Activated CD4-positive, alpha-beta memory T cell treated with anti-CD3 and anti-CD28 coated beads for 36 hours (primary cell): ENCODE measurements at places on chromosomes 1 and 21.

DNA sequence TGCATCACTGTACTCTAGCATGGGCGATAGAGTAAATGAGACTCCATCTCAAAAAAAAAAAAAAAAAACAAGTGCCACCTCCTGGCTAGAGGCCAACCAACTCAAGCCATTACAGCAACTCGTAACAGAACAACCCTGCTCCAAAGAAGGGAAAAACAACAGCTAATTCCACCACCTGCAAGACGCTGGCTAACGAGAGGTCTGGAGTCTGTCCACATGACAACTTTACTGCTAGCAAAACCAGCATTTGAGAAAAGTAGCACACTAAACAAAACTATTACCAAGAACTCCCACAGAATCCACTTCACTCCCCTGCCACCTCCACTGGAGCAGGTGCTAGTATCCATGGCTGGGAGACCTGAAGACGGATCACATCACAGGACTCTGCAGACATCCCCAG lies 24.1 kb upstream of the EGLN1 start:
- no peak for DNase-seq

- DNase-seq = no peak
Observed at GRCh38 chr1:98503771-98504170, 157.8 kb upstream of the SNX7 start.

- no peak for DNase-seq
Observed at GRCh38 chr1:16983649-16984048, 3.2 kb upstream of the MFAP2 start.

- no peak for DNase-seq
Observed at GRCh38 chr1:164902491-164902890, 343.5 kb downstream of the PBX1 start.
